ENCODE measurements at places on chromosomes 1 and 21.

DNA sequence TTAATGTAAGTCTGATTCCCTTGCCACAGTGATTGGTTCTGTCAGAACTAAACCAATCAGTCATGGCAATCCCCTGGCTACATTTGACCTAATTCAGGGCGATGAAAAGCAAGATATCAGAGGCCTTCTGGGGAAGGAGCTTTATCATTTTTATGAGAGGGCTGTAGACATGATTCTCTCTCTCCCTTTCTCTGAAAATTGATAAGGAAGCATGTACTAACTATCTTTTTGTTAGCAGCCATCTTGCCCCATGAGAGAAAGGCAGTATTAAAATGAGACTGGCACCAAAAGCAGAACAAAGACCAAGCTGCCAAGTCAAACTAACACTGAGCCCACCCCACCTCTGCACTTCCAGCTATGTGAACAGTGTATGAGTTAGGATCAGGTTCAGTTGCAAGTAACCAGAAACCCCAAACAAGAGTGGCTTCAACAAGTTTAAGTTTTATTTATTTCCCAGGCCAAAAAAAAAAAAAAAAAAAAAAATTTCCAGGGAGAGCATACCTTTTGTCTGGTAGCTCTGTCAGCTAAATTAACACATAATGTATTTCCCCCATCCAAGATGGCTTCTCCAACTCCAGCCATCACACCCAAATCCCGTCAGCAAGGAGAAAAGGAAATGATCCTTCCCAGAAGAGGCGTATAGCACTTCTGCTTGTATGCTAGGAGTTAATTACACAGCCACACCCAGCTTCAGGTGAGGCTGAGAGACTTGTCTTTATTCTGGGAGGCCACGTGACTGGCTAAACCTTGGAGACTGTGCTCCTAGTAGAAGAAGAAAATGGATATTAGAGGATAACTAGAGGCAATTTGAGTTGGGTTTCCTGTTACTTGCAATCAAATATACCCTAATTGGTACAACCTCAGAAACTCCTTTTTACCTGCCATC is 105.8 kb upstream of the RALGPS2 start:
- H3K27me3 ChIP-seq: no peaks in the 10 kb centered on the region
- H3K27ac ChIP-seq: no peak overlapping the region
- H3K4me1 ChIP-seq: no peaks in the 10 kb centered on the region

DNA sequence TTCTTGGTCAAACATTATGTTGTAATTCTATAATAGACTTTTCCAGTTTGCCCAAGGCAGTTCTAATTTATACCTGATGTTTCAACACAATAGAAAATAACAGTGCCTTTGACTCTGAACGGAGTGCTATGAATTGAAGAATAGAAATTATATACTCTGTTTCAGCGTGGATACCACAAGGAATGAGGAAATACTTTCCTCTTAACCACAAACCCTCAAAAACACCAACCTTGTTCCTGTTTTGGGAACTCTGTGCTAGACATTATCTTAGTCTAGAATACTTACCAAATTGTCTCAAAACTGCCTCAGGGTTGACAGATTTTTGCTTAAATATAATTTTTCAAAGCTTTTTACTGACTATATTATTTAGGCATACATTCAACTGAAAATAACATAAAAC is 1629.3 kb downstream of the MRPL39 start:
- no peak overlapping the region for H3K4me3 ChIP-seq
- no peaks in the 10 kb centered on the region for H3K27me3 ChIP-seq
- ATAC-seq: no peak
- no peaks in the 10 kb centered on the region for H3K36me3 ChIP-seq
- H3K4me1 ChIP-seq: no peaks in the 10 kb centered on the region
- no peak overlapping the region for H3K27ac ChIP-seq

- H3K27me3 ChIP-seq: peaks cover 17% of the 10 kb centered on the region
- no peaks in the 10 kb centered on the region for H3K4me1 ChIP-seq
- ATAC-seq: no peak
- no peaks in the 10 kb centered on the region for H3K36me3 ChIP-seq
- H3K27ac ChIP-seq: no peak overlapping the region
Measured at GRCh38 chr1:211483896-211484612, 7.9 kb downstream of the RD3 start.

GRCh38 chr1:84089867-84090266 is 54.2 kb upstream of the PRKACB start:
- no peaks in the 10 kb centered on the region for H3K4me1 ChIP-seq
- no peak overlapping the region for H3K27ac ChIP-seq
- no peak for ATAC-seq
- H3K27me3 ChIP-seq: no peaks in the 10 kb centered on the region

DNA sequence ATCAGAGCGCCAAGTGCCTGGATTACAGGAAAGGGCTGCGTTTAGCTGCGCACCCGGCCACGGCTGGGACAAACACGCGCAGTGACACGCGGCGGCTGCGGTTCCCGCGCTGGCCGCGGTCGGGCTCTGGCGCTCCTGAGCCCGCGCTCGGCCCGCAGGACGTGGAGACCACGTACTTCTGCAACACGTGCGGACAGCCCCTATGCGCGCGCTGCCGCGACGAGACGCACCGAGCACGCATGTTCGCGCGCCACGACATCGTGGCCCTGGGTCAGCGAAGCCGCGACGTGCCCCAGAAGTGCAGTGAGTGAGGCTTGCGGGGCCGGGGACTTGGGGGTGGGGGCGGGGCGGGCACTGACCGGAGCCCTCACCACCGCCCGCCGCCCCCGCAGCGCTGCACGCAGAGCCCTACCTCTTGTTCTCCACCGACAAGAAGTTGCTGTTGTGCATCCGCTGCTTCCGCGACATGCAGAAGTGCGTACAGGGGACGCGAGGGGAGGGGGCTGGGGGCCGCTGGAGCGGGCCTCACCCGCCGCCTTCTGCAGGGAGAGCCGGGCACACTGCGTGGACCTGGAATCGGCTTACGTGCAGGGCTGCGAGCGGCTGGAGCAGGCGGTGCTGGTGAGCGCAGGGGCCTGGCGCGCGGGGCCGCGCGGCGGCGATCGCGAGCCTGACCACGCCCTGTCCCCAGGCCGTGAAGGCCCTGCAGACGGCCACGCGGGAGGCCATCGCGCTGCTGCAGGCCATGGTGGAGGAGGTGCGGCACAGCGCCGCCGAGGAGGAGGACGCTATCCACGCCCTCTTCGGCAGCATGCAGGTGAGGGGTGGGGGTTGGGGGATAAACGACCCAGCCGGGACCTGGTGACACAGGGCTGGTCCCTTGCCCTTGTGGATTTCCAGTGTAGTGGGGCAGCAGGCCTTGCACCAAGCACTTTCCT is 3.1 kb downstream of the RNF207 start:
- H3K4me1 ChIP-seq: no peaks in the 10 kb centered on the region
- H3K36me3 ChIP-seq: peaks cover 31% of the 10 kb centered on the region
- H3K27me3 ChIP-seq: peaks cover 17% of the 10 kb centered on the region
- peak overlapping the region; percentile 53 for H3K4me3 ChIP-seq
- peak; percentile 53 for ATAC-seq

GRCh38 chr21:31343680-31344480 is at the start of gene TIAM1:
TSS of gene TIAM1 (minus strand) at chr21:31344261. CDS start at chr21:31266972, 77,289 bp downstream.
- H3K4me3 ChIP-seq: peak within 1 kb of the TSS; percentile 43
- no peak within 1 kb of the TSS for H3K27ac ChIP-seq
- no peaks in the 10 kb centered on the region for H3K36me3 ChIP-seq
- H3K4me1 ChIP-seq: peaks cover 12% of the 10 kb centered on the region
- ATAC-seq: peak; percentile 84

DNA sequence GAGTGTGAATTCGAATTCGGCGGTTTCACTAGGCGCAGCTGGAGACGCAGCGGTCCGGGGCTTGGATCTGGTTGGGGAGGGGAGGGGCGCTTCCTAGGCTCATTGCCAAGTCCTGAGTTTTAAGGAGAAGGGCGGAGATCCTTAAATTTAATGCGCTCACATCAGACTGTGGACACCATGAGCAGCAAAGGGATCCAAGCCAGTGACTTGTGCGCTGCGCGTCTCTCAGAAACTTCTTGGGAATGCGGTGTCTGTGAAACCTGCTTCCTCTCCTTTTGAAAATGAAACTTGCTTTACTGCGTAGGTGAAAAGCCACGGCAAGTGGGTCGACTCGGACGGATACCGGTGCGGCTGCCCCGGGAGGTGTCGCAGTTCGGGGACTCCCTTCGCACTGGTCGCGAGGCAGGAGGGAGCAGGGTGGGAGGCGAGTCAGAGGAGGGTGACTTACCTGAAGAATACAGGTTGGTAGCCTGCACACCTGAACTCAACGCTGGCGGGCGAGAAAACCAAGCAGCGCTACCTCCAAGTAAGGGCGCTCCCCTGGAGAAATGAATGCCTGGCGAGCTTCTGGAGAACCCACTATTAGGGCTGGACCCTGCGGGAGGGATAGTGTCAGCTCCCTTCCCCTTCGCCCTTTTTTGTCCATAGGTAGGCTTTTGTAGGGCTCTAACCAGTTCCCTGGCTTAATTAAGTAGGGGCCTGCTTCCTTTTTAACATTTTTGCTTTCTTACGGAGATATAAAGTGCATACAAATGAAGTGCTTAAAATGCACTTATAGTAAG is 992 bp downstream of the TENT5C start:
- ATAC-seq: no peak
- peak overlapping the region; percentile 83 for H3K4me3 ChIP-seq
- H3K27me3 ChIP-seq: no peaks in the 10 kb centered on the region
- peak overlapping the region; percentile 84 for H3K27ac ChIP-seq

GRCh38 chr1:88074661-88075060 is 609.4 kb upstream of the PKN2 start:
- no peaks in the 10 kb centered on the region for H3K4me1 ChIP-seq
- H3K27ac ChIP-seq: no peak overlapping the region
- H3K27me3 ChIP-seq: no peaks in the 10 kb centered on the region
- no peaks in the 10 kb centered on the region for H3K36me3 ChIP-seq

DNA sequence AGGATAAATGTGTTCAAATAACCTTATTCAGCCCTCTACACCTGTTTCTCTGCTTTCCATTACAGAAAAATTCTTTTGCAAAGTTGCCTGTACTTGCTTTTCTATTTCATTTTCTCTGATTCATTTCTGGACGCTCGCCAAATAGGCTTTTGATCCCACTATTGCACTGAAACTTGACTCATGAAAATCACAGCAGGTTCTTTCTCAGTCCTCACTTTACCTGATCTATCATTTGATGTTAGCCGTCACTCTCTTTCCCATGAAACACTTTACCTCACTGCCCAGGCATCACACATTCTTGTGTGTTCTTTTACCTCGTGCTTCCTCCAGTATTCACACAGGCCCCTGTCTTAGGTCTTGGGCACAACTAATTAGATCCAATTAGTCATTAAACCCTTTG is 26.2 kb downstream of the HSPA13 start:
- no peaks in the 10 kb centered on the region for H3K36me3 ChIP-seq
- no peaks in the 10 kb centered on the region for H3K4me1 ChIP-seq
- ATAC-seq: no peak
- no peaks in the 10 kb centered on the region for H3K27me3 ChIP-seq

DNA sequence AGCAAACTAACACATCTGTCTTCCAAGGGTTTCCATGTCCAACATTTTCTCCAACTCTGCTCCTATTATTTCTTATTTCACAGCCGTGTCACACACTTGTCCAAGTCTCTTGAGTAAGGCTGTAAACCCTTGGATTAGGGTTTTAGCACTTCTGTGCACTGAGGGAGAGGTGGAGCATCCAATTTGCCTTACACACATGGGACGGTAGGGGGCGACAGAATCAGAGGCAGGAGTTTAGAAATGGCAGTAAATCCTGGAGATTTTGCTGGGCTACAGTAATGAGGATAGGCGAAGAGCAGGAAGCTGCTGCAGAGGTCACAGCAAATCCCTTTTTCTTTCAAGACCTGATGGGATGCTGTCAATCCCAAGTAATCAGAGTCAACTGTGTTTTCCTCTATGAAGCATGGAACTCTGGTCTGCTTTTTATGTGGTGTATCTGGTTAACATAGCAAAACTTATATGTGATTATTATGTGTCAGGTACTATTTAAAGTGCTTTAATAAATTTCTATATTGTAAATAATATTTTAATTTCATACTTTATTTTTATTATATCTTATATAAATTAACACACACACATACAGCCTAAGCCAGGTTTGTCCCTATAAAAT is 15.4 kb upstream of the LCE5A start:
- no peaks in the 10 kb centered on the region for H3K27me3 ChIP-seq
- H3K27ac ChIP-seq: no peak overlapping the region
- H3K4me1 ChIP-seq: no peaks in the 10 kb centered on the region
- H3K36me3 ChIP-seq: no peaks in the 10 kb centered on the region

DNA sequence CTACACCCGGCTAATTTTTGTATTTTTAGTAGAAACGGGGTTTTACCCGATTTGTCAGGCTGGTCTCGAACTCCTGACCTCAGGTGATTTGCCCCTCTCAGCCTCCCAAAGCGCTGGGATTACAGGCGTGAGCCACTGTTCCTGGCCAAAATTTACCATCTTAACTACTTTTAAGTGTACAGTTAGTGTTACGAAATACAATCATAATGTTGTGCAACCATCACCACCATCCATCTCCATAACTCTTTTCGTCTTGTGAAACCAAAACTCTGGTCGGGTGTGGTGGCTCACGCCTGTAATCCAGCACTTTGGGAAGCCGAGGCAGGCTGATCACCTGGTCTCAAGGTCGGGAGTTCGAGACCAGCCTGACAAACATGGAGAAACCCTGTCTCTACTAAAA is 14.1 kb upstream of the ZBTB40 start:
- H3K27ac ChIP-seq: no peak overlapping the region
- ATAC-seq: no peak
- H3K4me1 ChIP-seq: no peaks in the 10 kb centered on the region
- peaks cover 11% of the 10 kb centered on the region for H3K27me3 ChIP-seq
- H3K36me3 ChIP-seq: no peaks in the 10 kb centered on the region

DNA sequence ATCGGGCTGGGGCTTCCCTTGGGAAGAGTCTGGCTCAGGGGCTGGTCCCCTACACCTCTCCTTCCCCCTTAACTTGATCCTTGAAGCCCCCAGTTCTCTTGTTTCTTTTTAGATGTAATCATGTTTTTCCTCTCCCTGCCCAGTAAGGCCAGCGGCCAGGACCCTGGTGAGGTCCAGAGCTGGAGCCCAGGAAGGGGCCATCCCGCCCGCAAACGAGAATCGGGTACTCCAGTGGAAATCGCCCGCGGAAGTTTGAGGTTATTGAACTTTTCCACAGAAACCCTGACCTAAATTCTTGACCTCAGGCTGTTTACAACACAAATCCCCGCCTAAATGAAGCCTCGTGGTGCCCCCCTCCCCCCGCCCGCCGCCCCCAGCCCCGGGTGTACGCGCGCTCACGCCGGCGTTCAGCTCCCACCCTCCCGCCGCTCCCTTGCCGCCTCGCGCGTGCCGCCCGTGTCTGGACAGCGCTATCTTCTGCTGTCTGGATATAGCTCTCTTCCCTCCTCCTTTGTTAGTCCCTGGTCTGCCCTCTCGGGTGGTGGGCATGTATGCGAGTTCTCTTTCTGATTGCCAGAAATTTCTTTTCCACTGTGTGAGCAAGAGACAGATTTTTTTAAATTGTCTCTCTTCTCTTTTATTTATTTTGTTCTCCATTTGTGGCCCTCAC is 165.9 kb upstream of the CACNA1E start:
- H3K27ac ChIP-seq: no peak overlapping the region
- H3K27me3 ChIP-seq: peaks cover 92% of the 10 kb centered on the region
- no peaks in the 10 kb centered on the region for H3K4me1 ChIP-seq
- ATAC-seq: no peak
- no peaks in the 10 kb centered on the region for H3K36me3 ChIP-seq

GRCh38 chr1:153661111-153661708 is 2.7 kb downstream of the SNAPIN start:
- H3K4me3 ChIP-seq: no peak overlapping the region
- ATAC-seq: no peak
- no peak overlapping the region for H3K27ac ChIP-seq
- no peaks in the 10 kb centered on the region for H3K4me1 ChIP-seq
